Stimulated activated naive B cell treated with anti-CD40 and anti-IgM and Interleukin-4, amounts not matched to agents 10 μg/mL and 1 μg/mL and 100 μg/mL, for 72 hours (primary cell): ENCODE measurements at places on chromosomes 4 and X.
A peak's percentile ranks its signal among the peaks of the same experiment; 100 is the strongest.

GRCh38 chr4:40170588-40170987 lies 26.2 kb upstream of the RHOH start:
- no peak for DNase-seq

- no peak for DNase-seq
These were observed 219.7 kb downstream of the DCLK2 start for GRCh38 chr4:150297861-150298474.

GRCh38 chr4:139740531-139741041 lies 75.0 kb downstream of the MGST2 start:
- no peak for DNase-seq

GRCh38 chr4:6184169-6184568 lies 16.2 kb downstream of the JAKMIP1 start:
- DNase-seq = no peak

DNA sequence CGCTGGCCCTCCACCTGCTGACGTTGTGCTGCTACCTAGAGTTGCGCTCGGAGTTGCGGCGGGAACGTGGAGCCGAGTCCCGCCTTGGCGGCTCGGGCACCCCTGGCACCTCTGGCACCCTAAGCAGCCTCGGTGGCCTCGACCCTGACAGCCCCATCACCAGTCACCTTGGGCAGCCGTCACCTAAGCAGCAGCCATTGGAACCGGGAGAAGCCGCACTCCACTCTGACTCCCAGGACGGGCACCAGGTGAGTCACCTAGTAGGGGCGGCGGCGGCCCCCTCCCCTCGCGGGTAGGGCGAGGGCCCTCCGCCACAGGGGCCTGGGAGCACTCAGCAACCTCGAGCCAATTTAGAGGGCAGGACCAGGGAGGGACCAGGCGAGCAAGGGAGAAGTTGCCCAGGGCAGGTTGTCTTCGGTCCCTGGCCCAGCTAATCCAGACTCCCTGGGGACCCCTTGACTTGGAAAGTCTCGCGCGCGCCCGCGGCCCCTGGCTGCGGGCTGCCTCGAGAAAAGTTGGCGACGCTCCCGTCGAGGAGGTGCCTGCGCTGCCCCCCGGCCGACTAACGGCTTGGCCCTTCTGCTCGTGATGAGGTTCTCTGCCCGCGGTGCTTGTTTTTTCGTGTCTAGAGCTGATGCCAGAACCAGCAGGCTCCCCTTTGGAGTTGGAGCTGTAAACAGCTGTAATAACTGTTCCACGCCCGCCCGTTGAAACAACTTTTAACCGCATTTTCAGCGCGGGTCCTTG lies 717 bp downstream of the EDA start:
- DNase-seq = no peak

GRCh38 chrX:42000836-42001235 lies 77.5 kb upstream of the CASK start:
- no peak for DNase-seq

- peak; percentile 9 for DNase-seq
These were observed at the start of gene SMIM10 for GRCh38 chrX:134990801-134991481. TSS of gene SMIM10 (plus strand) at chrX:134990991. CDS start at chrX:134991096, 105 bp downstream.

DNA sequence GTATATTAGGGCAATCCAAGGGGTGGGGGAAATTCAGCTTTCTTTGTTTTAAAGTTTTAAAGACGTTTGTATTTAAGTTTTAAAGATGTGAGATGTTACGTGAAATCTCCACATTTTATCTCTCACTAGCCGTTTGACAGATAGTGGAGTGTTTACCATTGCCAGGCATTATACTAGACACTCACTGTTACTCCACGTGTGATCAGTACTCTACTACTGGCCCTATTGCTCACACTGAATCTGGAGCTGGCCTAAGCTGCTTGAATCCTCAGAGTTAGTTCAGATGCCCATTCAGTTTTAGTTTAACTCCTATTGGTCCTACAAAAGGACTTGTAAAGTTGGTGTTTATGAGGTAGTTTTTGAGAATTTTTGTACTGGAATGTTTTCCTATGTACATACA lies 4.5 kb downstream of the ADAD1 start:
- no peak for DNase-seq

DNA sequence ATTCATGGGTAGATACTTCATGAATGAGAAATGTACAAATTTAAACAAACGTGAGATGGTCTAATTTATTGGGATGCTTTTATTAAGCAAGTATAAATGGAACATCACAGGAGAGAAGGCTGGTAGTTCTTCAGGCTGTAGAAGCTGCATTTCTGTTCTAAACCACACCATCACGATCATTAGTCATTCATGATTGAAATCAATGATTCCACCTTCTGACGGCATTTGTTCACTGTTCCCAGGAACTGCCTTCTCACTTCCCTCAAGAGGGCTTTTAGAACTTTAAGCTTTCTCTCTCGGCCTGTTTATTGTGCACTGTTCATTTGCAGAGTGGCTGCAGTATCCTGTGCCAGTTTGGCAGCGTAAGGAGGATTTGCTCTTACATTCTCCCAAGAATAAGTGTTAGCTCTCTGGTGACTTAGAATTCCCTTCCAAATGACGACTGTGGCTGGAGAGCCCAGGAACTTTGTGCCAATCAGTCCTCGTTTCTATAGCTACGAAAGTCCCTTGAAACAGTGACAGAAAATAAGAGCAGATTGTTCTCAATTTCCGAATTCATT lies 54.7 kb downstream of the MFAP3L start:
- no peak for DNase-seq

- DNase-seq = peak; percentile 22
These were observed 137.1 kb downstream of the PJA1 start for GRCh38 chrX:69028006-69028760.

DNA sequence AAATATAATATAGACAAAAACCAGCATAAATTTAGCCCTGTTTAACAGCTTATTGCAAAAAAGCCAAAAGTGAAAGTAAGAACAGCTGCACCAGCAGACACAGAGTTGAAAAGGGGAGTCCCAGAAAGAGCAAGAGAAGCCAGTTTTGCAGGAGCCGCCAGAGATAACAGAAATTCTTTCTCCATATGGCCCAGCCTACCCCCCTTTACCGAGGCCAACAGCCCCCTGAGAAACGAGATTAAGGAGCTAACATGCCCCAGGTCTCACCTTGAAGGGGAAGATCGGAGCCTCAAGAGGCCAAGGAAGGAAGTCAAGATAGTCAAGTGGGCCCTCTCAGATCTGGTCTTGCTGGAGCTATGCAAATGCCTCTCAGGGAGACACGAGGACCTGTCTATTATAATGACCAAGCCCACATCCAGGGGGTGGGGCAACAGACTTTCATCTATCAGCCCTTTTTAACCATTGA lies 4.8 kb downstream of the ACOX3 start:
- peak; percentile 41 for DNase-seq

DNA sequence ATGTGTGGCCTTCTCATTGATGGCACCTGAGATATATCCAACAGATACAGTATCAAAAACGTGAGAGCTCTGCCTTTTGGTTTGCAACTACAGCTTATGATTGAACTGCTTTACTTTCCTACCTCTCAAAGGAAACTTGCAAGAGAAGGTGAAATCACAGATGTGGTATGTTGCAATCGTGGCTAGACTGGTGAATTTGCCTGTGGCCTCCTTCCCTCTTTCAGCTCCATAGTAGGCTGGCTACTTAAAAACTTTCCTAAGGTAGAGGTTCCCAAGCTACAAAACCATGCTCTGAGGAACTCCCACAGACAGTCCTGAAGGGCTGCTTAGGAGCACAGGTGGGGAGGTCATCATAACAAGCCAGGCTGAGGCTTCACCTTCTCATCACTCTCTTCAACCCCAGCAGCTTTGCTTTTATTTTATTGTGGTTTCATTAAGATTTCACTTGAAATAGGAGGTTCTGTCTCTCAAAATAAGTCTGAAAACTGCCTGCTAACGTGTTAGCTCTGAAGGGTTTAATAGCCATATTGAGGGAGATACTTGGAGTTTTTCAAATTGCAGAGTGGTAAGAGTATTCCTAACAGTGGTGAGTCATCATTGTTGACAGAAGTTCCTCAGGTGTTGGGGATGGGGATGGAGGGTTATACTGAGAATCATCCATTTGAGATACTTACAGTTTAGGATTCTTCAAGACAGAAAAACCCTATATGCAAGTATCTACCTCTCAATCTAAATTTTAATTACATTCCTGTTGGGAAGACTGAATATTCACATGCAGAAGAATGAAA lies 93.5 kb upstream of the UCP1 start:
- no peak for DNase-seq

DNA sequence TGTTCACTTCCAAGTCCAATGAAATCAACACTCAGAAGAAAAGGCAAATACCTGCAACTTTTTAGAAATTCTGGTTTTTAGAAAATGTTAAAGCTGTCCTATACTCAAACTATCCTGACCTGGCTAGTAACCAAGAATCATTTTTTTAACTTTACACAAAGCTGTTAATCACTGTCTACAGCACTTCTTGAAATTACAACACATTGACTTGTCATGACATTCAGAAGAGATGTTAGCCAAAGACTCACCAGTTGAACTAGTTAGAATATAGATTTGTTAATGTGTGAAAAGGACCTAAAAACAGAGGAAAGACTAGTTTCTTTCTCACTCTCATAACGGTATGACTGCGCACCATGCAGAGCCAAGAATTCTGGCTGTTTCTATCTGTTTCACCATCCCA lies 98.8 kb downstream of the COX18 start:
- no peak for DNase-seq

GRCh38 chr4:57109847-57110639 lies at the start of gene IGFBP7:
TSS of gene IGFBP7 (minus strand) at chr4:57110385. CDS start at chr4:57110351, 34 bp downstream.
- DNase-seq = no peak

DNA sequence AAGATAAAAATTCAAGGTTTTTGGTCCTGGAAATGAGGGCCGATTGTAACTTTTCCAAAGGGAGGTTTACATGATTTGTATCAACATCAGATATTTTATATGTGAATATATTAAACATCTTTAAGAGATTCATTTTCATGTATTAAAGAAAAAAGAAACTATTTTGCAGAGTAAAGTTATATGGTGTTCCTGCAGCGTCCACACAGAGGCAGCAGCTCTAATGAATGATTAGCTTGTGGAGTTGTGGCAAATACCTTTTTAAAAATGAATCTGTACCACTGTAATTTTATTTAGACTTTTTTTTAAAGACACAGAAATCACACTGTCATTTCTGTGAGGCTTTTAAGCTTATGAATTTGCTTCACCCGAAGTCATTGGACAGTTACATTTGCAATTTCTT lies 25.6 kb upstream of the FHDC1 start:
- no peak for DNase-seq

GRCh38 chr4:2069161-2069971 lies 10.2 kb downstream of the NAT8L start:
- DNase-seq = no peak

DNA sequence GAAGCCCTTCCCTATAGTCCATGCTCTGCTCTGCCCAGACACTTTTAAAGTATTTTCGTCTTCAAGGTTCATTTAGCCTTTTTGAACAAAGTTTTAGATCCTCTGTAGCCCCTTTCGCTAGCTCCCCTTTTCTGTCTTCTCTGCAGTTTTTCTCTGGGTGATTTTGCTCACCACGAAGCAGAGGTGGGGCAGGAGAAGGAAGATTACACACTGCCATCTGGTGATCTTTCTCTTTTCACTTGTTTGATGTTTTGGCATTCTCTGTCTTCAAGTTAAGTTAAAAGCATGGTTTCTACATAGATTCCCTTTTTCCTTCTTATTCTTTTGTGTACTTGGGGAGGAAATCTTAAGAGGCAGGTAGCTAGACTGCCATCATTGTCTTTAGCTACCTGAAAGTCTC lies 43.9 kb downstream of the CC2D2A start:
- DNase-seq = no peak

GRCh38 chrX:152588206-152588605 lies 49.5 kb upstream of the GABRQ start:
- no peak for DNase-seq

- DNase-seq = no peak
These were observed 218.5 kb downstream of the COL25A1 start for GRCh38 chr4:109083911-109084310.

- DNase-seq = no peak
These were observed 20.3 kb downstream of the MEPE start for GRCh38 chr4:87853108-87853507.

- peak; percentile 46 for DNase-seq
These were observed 4.5 kb upstream of the CXCL9 start for GRCh38 chr4:76011700-76012387.

DNA sequence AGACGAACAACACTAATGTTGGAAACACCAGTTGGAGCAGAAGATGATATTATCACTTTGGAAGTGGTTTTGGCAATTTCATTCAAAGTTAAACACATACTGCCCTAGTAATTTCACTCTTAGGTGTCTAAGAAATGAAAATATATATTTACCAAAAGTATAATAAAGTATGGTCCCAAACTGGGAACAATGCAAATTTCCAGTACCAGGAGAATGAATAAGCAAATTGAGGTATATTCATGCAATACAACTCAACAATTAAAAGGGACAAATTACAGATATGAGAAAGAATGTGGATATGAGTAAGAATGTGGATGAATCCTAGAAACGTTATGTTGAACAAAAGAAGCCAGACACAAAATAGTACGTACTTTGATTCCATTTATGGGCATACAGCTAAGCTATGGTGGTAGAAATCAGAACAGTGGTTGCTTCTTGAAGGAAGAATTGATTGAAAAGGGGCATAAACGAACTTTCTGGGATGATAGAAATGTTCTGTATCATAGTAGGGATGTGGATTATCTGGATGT lies 10.0 kb downstream of the ELMOD2 start:
- DNase-seq = no peak

DNA sequence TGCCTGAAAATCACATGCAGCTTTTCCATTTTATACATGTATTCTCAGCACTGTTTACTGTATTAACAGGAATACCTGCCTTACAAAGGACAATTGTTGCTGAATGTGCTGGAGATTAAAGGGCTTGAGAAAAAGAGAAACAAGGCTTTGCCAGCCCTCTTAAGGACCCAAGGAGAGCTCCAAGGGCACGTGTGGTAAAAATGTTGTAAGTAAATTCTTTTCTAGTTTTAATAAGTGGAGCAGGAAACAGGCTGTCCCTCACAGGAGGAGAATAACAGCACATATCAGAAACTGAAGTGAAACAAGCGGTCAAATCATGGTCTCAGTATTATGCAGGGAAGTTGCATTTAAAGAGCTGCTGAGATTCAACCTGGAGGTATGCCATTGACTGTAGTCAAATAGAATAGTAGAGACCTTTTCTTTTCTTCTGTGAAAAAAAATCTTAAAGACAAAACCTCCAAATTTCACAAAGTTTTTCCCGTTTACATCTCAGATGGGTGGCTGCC lies 18.5 kb downstream of the IGFBP7 start:
- DNase-seq = no peak

DNA sequence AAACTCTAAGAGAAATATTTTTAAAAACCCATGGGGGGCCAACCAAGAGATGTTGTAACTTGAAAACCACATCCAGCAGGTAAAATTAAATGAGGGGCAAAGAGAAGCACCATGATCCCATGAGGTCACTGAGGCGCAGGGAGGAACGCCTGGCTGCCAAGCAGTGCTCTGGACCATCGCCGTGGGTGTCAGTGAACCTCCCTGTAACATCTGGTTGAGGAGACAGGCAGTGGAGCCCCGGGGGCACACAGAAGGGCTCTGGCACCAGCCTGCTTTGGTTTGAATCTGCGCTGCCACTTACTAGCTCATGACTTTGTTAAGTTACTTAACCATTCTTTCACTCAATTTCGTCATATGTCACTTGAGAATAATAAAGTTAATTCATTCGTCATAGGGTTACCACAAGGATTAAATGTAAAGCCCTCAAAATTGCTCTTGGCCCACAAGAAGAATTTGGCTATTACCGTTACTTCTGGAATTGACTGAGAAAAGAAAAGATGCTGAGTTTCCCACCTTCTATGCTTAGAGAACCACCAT lies 41.6 kb upstream of the SLC25A4 start:
- DNase-seq = no peak
